ENCODE measurements at places on chromosomes 1 and 21. TPM values are rescaled to one million over a fixed set of nuclear protein-coding genes. Genes with fewer than 3 reads are reported as not detected.

Gene LCE1C
- total RNA-seq = not detected

Gene PLA2G2E
- not detected for total RNA-seq

Gene TRABD2B
- 1.8 TPM for total RNA-seq

Gene SPRR2F
- not detected for total RNA-seq

Gene BGLAP
- total RNA-seq = 4.8 TPM

Gene UBL4B
- total RNA-seq = not detected

Gene MYOM3
- 0.15 TPM for total RNA-seq

DNA sequence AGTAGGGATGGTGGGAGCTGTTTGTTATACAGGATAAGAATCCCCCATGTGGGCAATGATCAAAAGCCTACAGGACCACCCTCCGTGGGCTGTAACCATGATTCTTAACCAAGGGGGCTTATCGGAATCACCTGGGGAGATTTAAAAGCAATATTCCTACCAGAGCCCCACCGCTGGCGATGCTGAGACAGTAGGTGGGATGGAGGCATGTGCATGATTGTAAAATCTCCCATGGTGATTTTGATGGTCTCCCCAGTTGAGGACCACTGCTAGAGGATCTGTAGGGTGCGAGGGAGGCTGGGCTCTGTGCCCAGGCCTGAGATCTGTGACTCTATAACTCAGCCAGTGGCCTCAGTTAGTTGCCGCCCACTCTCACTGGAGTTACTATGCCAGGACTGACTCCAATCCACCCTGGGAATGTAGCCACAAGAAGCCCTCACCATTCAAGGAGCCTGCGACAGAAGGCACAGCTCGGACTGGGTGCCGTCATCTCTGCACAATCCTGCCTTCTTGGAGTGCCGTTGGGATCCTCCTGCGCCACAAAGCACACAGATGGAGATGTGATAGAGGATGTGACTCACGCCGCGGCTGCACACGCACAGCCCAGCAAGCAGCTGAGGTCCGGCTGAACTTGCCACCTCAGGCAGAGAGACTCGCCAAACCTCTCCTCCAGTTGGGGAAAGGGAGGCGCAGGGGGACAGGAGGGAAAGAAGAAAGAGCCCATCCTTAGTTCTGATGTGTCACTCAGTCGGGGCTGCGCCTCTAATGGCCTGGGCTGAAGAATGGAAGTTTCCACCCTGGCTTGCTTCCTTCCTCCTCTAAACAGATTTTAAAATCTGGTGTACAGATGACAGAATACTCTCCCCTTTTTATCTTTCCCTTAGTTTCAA, 26.5 kb downstream of the AKNAD1 start:
- peak; percentile 58 for DNase-seq

DNA sequence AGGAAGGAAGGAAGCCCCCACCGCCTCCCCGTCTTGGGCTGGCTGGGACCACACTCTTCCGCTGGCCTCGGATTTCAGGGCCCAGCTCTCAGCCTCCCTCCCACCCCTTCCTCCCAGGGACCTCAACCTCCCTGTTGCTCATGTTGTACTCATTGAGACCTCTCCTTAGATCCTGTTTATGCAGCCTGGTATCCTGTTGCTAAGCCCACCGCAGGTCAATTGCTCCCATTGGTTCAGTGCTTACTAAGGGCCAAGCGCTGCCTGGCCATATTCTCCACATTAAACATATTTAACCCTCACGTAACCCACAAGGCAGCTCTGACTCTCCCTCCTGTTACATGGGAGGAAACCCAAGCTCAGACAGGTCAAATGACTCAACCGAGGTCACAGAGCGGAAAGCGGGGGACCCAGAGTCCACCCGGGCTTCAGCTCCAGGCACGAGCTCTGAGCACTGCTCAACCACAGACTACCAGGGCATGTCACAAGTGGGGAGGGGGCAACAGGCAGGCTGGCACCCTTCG, 23.2 kb upstream of the H6PD start:
- DNase-seq = no peak

- DNase-seq = peak; percentile 70
Observed at GRCh38 chr1:117570988-117571409, 34.8 kb upstream of the TENT5C start.

DNA sequence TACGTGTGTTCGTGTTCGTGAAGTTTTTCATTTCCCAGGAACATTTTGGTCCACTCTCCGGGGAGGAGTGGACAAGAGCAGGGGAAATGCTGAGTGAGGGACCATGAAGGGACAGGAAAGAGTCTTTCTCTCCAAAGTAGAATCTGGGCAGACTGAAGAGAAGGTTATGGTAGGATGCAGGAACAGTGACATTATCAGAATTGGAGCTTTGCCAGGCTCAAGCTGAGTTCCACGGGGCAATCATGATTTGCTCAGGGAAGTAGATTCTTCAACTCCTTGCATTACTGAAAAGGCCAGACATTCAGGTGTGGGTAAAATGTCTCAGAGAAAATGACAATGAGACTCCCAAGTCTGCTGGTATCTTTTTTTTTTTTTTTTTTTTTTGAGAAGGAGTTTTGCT, 16.6 kb downstream of the ATP1A4 start:
- DNase-seq = no peak

DNA sequence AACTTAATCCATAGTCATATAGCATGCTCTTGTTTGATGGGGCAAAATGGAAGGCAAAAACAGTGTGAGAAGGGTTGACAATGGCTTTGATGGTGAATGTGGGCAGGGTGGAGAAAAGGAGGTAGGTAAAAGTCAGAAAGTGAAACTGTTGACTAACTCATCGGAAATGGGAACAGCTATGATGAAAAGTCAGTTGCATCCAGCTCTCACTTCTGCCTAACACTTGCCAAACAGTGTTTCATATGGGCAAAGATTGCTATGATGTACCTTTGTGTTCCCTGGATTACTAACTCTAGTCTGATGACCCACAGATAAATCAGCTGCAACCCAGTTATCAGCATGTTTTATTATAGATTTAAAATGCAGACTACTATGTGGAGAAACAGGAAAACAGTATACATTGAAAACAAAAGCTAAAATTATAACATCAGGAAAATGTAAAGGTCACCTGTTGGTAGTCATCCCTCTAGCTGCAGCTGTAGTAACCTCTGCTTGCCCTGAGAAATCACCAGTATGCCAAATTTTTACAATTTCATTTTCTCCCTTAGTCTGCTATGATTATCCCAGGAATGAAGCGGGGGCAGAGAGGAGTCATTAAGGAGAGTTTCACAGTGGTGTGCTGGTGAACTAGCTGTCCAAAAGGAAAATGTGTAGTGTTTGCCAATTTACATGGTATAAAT, 11.7 kb downstream of the TNFSF18 start:
- no peak for DNase-seq

DNA sequence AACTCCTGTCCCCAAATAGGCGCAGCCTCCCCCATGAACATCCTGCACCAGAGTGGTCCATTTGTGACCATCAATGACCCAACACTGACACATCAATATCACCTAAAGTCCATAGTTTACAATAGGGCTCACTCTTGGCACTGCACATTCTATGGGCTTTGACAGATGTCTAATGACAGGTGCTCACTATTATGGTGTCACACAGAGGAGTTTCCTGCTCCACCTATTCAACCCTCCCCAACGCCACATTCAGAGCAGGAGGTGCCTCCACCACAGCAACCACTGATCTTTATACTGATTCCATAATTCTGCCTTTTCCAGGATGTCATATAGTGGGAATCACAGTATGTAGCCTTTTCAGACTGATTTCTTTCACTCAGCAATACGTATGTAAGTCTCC, 24.2 kb downstream of the GNG4 start:
- no peak for DNase-seq

GRCh38 chr1:26560403-26560780, 30.8 kb downstream of the RPS6KA1 start:
- DNase-seq = no peak

GRCh38 chr1:234838820-234839219, 228.8 kb upstream of the IRF2BP2 start:
- DNase-seq = no peak

- DNase-seq = peak; percentile 61
Observed at GRCh38 chr1:38818175-38818976, 41.2 kb downstream of the RRAGC start.

DNA sequence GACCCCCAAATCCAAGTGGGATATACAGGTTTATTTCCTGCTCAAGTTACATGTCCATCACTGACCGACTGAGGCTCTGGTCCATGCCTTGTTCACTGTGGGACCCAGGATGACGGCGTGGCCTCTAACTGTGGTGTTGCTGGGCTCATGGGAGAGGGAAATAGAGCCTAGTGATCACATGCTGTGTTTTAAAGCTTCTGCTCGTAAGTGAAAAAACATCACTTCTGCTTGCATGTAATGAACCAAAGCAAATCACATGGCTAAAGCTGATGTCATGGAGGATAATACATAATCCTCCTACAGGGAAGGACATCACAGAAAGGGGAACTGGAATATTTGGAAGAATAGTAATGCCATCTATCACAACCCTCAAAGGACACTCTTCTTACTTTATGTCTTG, 107.6 kb downstream of the FASLG start:
- no peak for DNase-seq

DNA sequence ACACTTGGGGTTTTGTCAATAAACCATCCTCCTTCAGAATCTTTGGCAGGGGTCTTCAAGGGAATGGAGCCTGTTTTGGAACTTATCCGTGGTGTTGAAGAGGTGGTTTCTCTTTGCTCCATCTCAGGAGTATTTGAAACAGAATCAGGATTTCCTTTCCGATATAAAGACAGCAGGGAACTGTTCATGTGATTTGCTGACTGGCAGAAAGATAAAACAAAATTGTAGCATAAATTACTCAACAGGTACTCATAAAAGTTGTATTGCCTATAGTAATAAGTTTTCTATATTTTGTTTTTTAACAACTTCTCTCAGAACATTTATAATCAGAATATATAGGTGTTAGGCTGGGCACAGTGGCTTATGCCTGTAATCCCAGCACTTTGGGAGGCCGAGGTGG, 21.9 kb downstream of the NVL start:
- DNase-seq = no peak

- no peak for DNase-seq
Observed at GRCh38 chr1:30545365-30545764, 178.0 kb downstream of the MATN1 start.

DNA sequence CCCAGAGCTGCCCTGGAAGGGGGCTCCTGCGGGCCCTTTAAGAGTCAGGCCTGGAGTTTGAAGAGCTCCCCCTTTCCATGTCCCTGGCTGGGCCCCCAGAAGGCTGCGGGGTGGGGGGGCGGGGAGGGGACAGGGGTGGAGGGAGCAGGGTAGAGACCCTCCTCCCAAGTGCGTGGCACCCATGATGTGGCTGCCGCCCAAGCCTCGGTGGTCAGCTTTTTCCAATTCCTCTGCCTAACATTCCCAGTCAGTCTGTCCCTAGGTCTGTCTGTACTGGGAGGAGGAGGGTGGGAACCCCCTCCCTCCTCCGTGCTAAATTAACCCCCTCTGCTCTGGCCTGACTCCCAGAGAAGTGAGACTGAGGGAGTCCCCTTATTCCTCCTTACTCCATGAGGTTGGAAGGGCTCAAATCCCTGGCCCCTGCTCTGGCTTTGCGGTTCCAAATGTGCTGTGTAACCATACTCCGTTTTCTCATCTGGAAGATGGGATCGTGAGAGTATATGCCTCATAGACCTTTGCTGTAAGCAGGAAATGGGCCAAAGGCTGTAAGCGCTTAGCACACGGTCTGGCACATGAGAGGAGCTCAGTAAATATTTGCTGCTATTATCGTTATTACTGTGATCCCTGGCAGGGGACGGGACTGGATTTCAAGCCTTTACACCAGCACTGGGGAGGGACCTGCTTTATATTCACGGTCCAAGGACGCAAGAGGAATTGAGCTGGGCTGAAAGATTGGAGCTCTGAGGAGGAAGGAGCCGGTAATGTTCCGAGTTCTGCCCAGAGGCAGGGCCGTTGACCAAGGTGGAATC, 658 bp upstream of the COL16A1 start:
- no peak for DNase-seq

DNA sequence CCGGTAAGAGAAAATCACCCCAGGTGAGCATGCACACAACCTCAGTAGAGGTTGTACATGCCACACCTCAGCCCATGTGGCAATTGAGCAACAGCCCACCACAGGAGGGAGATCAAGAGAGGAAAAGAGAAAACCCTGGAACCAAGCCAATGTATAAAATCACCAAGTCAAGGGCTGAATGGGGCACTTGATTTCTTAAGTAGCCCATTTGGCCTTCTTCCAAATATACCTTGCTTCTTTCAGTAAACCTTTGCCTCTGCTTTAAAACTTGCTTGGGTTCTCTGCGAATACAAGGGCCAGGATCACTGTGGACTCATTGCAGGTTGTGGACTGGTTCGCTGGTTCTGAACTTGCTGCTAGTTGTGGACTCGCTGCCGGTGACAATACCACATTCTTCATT, 1814.0 kb downstream of the PLA2G4A start:
- DNase-seq = peak; percentile 45

DNA sequence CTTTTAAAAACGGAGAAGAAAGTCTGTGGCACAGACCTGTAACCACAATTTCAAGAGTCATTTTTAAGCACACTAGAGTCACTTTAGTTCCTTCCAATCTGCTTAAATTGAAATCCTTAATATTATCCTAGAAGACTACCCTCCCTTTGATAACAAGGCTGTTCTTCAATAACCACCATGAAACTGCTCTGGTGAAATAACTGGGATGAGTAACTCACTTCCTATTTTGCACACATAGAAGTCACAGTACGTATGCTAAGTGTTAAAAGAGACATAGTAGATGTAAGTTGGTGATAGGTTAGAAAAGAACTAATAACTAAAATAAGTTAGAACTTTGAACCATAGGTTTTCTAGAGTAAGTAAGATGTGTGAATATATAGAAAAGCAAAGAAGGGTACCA, 107.8 kb downstream of the NME7 start:
- no peak for DNase-seq

- no peak for DNase-seq
Observed at GRCh38 chr1:84849357-84849975, 43.5 kb downstream of the LPAR3 start.

DNA sequence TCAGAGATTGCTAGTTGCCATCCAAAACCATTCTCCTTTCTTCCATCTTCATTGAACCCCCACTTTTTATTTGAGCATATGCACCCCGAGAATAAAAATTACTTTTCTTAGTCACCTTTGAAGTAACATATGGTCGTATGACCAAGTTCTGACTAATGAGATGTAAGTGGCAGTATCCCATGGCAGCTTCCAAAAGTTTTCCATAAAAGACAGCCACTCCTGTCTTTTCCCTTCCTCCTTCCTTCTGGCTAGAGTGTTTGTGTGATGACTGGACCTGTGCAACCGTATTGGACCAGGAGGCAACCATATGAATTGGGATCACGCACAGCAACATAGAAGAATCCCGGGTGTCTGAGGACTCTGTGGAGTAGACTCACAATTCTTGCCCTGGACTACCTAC, 41.1 kb upstream of the CCSAP start:
- DNase-seq = no peak

- DNase-seq = no peak
Observed at GRCh38 chr21:15522148-15522547, 207.6 kb upstream of the USP25 start.

All from lower lobe of right lung (tissue), 2 donors.